T follicular helper cell (primary cell): ENCODE measurements at places on chromosomes 16 and 17.
A peak's percentile ranks its signal among the peaks of the same experiment; 100 is the strongest.

DNA sequence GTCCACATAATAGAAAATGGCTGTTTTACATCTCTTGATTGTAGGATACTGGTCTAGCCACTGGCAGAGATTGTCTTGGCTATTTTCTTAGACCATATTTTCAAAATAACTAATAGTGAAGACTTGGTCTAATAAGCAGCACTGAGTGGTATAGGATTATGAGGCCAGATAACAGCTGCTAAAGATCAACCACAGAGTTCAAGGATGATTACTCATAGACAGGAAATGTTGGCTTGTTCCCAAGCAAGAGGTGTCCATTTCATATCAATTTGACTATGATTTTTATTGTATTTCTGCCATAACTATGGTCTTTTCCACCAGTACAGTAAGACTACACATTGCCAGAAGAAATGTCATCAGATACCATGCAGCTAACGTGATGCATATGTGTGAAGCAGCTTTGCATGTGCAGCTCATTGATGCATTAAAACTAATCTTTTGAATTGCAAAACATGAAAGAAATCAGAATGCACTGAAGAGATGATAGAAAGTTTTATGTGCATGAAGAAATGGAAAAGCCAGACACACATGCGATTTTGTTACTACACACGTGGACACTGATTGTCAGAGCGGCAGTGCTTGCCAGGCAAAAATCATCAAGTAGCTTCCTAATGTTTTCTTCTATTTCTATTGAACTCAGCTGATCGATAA is 693.3 kb downstream of the CDH11 start:
- DNase-seq = no peak

- DNase-seq = no peak
Observed at GRCh38 chr16:71628810-71629209, 2.8 kb downstream of the MARVELD3 start.

GRCh38 chr16:81366316-81366932 is 51.7 kb downstream of the GAN start:
- DNase-seq = no peak

DNA sequence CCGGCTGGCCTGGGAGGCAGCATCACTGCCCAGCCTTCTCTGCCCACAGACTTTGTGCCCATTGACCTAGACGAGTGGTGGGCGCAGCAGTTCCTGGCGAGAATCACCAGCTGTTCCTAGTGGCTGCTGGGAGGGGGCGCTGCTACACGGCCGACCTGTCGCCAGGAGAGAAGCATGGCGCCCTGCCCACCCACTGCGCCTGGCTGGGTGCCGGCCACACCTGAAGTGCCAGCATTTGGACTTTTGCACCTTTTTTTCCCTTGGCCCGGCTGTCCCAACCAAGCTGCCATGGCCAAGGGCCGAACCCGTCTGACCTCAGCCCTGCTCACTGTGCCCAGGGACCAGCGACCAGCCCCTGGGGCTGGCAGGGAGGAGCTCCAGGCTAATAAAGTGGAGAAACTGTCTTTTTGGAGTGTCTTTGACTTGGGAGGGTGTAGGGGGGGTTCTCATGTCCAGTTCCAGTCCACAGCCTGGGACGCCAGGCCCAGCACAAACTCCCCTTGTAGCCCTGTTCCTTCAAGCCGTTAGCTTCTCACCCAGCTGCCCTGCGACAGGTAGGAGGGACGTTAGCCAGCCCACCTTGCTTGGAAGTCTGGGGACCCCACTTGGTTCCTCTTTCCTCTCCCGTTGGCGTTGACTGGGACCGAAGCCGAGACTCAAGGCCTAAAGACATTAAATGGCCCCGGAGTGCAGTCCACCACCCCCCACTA is 939 bp upstream of the WDR90 start:
- no peak for DNase-seq

GRCh38 chr16:84575914-84576313 is 42.0 kb downstream of the COTL1 start:
- no peak for DNase-seq

- DNase-seq = no peak
Observed at GRCh38 chr17:45135978-45136791, 698 bp downstream of the ACBD4 start.

DNA sequence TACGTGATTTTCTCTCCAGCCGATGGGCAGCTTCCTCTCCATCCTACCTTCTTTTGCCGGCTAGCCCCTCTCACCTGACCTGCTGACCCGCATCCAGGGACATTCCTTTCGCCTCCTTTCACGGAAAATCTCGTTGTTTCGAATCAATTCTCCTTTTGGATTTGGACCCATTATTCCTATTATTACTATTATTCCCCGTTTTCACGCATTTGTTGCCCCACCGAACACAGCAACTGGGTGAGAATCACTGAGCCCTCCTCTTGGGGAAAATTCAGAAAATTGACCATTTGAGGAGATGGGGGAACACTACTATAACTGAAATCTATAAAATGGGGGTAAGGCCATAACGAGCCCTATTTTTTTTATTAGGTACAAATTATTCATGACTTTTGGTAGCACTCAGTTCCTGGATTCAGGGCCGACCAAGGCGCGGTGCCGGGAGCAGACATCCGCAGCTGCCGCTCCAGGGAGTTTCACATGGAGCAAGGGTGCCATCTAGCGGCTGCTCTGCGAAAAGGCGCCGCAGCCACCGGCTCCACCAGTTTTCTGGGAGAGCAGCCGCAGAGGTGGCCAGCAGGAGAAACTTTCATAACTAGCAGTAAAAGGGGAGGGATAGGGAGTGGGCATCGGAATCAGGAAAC is 3.3 kb upstream of the HOXB8 start:
- DNase-seq = peak; percentile 75

- no peak for DNase-seq
Observed at GRCh38 chr16:76639685-76640289, 362.6 kb downstream of the CNTNAP4 start.

- DNase-seq = no peak
Observed at GRCh38 chr16:79307214-79307613, 293.3 kb downstream of the MAF start.

- no peak for DNase-seq
Observed at GRCh38 chr17:72618001-72618509, 474.4 kb downstream of the SLC39A11 start.

DNA sequence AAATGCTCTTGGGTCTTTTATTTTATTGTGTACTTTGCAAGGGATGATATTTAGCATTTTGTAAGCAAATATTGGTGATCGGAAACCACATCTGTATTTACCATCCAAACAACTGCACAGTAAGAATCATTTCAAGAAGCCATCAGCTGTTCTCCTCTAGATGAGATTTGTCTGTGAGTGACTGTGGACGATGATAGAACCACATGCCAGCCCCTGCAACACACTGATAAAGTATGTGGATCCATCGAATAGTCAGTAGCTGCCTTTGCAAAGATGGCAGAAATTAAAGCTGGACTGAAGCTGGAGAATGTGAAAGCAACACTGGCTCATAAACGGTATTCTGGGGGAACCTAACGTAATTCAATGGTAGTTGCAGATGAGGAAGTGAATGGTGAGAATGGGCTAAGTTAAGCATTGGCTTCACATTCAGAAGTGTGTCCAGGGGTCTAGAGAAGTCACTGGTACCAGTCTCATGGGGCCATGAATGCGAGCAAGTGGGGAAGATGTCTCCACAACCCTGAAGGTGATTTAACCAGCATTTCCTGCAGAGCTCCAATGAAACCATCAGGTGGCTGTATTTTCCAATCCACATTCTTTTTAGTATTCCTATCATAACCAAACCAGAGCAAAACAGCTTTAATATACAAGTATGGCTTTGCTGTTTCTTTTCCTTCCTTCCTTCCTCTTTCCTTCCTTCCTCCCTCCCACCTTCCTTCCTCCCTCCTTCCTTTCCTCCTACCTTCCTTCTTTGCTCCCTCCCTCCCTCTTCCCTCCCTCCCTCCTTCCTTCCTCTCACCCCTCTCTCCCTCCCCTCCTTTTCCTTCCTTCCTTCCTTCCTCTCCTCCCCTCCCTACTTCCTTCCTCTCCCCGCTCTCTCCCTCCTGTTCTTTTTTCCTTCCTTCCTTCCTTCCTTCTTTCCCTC is 169.4 kb downstream of the ABCA8 start:
- no peak for DNase-seq

- no peak for DNase-seq
Observed at GRCh38 chr16:79480056-79480455, 120.5 kb downstream of the MAF start.

GRCh38 chr17:1709403-1709951 is 700 bp downstream of the TLCD2 start:
- no peak for DNase-seq

DNA sequence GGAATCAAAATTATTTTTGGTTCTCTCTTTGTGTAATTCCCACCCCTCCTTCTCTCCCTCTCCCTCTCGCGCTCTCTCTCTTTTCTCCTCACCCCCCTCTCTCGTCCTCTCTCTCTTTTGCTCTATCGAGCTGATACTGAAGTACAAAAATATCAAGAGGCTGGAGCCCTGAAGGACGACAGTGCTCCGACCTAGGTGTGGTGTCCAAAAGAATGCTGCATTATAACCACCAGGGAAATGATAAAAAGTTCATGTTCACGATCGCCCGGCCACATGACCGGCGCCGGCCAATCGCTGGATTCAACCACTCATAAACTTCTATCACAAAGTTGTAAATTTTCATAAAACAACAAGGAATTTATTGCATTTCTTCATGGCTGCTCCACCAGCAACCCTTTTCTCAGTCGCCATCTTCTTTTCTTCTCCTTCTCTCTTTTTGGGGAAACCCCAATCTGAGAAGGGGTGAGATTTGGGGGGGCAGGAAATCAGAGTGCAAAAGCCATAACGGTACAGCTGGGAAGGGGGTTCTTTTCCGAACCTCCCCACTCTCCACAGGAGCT is at the start of gene HOXB6:
HOXB6 (minus strand) TSS at position 217 of the 560 bp plus-strand sequence. CDS start 6,836 bp downstream, outside the sequence.
- DNase-seq = no peak

DNA sequence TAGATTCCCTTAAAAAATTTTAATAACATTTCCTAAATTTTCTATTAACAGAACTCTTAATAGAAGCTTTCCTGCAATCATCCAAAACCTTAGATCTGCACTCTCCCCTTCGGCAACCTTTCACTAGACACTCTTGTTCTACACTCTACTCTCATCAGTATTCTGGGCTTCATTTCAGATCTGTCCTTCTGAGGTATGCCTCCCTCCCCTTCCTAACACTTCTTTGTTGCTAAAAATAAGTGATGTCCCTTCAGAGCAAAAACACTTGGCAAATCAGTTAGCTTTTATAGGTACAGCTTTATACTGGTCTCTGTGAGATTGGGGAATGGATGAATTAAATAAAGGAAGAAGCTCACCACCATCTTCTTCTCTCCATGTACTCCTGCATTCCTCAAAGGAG is 28.2 kb upstream of the GNAO1 start:
- DNase-seq = no peak

DNA sequence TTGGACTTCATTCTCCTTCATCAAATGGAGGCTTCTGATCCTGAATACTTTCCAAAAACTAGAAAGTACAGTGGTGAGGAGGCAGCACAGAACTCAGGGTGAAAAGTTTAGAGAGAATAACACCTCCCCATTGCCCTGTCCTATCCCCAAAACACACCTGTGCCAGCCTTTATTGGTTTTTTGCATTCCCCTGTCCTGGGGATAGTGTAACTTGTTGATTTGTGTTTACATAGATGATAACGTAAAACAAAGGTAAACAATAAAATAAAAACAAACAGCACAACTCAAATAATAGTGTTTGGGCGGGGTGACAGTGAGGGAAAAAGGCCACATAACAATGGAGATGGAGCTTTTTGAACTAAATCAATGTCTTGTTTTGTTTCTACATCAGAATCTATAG is 1917.7 kb downstream of the TP53TG3F start:
- DNase-seq = no peak

DNA sequence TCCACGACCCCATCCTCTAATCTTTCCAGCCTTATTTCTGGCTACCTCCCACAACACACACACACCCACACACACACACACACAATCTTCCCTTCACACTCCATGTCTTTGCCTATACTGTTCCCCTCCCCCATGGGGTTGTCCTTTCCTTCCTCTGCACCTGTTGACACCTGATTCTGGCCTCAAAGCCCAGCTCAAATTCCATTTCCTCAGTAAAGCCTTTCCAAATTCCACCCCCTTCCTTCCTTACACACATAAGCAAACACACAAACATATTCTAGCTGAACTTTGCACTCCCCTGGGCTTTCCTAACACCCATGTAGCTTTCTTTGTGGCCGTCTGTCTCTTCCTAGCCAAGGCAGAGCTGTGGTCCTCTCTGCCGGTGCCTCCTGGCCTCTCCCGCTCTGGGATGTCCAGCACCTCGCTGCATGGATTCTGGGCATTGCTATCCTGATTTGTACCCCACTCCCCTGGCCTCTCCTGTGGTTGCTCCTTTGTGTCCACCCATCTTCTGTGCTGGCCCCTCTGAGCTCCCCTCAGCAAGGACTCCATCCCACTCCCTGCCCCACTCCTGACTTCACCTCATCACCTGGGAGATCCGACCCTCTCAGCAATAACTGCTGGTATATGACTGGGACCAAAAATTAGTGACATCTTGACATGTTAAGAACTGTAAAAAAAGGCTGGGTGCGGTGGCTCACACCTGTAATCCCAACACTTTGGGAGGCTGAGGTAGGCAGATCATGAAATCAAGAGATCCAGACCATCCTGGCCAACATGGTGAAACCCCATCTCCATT is 8.4 kb upstream of the SRCIN1 start:
- no peak for DNase-seq

DNA sequence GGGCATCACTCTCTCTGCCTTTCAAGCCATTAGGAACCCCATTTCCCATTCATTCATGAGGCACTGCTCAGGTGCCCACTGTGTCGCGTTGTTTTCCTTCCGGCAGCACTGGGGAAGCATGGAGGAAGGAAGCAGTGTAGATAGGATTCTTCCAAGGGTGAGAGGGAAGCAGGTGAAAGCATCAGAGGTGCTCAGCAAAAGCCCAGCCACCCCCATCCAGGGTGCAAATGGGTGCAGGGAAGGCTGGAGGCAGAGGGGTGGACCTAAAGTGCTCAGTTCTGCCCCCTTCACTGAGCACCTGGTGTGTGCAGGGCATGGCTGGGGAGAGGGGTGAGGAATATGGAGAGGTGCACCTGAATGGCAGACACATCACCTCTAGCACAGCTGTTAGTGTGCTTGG is 3.4 kb upstream of the NXPH3 start:
- no peak for DNase-seq

- no peak for DNase-seq
Observed at GRCh38 chr17:29620271-29620670, 2.4 kb downstream of the CORO6 start.

DNA sequence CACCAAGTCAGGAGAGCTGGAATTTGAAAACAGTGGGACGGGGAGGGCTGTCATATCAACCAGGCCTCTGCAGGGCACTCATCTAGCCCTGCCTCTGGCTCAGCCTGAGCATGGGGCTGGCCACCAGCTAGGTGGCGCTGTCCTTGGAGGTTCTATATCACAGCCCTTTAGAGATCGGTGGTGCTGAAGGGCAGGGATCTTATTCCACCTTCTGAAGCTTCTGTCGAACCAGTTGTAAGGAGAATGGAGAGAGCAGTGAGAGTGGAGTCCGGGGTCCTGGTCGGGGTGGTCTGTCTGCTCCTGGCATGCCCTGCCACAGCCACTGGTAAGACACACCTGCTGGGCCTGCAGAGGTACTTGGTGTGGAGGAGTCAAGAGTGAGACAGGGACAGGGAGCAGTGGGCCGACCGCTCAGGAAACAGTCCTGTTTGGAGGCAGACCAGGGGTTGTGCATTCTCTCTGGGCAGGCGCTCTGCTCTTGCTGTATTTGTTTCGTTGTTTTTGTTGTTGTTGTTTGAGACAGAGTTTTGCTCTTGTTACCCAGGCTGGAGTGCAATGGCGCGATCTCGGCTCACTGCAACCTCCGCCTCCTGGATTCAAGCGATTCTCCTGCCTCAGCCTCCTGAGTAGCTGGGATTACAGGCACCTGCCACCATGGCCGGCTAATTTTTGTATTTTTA is at the start of gene CES3:
CES3 (plus strand) TSS at position 202 of the 680 bp plus-strand sequence; CDS start at position 244, 42 bp downstream.
- peak; percentile 34 for DNase-seq
